Coronary artery (tissue), 2 donors: ENCODE measurements at places on chromosomes 5 and 9.

DNA sequence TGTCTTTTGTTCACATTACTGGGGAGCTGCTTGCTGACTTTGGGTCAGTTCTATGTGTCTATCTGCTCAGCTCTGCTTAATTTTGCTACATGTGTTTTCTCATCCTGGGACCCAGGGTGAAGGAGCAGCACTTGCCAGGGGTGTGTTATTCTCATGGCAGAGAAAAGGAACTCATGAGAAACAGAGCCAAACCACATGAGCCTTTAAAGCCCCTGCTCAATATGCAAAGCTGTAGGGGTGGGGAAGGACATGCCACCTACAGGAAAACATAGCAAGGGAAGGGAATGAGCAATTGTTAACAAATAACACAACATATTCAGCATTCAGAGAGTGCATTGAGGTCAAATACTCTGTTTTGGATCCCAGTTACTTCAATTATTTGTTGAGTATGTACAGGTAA, 290.9 kb downstream of the CDK5RAP2 start:
- no peak for DNase-seq

- DNase-seq, result no peak
These were observed 5.9 kb upstream of the ACO1 start for GRCh38 chr9:32378496-32378895.

DNA sequence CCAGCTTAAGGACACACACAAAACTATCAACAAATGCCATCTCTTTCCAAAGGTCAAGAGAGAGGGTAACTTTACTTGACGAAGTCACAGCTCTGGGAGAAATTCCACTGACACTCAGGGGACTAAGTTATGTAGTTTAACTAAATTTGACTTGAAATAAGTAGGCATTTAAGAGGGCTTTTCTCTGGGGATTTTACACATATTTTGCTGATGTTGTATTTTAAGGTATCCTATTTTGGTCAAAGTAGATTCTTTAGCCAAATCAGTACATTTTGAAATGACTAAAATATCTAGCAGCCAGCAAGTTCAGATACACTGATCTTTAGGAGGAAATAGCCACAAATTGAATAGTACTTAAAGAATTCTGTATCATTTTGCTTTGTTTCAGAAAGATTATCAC, 652.0 kb downstream of the PDE4D start:
- DNase-seq, result no peak

DNA sequence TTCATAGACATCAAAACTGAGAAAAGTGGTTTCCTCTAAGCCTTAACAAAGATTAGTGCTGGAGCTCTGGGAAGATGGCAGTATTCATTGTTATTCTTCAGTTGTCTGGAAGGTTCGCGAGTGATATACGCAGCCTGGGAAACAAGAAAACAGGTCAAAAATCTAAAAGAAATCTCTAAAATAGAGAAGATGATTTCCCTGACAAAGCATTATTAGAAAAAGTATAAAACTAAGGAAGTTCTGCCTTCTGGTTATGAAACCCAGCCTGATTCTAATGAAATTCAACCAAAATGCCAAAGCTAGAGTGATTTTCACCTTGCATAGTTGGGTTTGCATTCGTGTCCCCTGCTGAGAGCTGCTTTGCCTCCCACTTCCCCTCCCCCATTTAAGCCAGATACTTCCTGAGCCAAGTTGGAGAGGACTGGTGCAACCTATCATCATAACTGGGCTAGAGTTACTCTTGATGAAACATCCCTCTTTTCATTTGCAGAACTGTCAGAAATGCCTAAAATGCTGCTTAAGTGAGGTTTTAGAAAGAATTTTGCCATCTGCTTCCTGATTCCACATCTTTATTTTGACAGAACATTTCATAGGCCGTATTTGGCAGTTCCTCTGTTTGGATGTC, 48.4 kb downstream of the NDFIP1 start:
- DNase-seq, result no peak

DNA sequence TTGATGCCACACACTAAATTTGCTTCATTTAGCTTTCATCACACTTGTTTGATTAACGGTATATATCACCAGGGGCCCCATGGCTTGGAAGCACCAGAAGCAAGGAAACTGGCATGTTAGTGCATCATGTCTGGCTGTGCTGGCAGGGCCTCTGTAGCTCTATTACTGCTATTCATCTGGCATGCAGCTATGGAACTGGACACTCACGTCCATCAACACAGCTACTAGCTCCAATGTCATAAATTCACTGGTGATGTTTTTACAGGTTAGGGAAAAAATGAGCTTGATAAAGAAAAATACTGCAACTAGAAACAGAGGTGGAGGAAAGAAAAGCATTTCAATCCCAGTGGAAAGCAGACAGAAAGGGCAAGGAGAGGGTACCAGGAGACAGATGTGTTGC, 343.2 kb downstream of the DEPDC1B start:
- DNase-seq, result no peak

- DNase-seq, result no peak
These were observed 65.8 kb upstream of the STXBP1 start for GRCh38 chr9:127546125-127546832.

- no peak for DNase-seq
These were observed 346.0 kb downstream of the KDM4C start for GRCh38 chr9:7103771-7104170.

DNA sequence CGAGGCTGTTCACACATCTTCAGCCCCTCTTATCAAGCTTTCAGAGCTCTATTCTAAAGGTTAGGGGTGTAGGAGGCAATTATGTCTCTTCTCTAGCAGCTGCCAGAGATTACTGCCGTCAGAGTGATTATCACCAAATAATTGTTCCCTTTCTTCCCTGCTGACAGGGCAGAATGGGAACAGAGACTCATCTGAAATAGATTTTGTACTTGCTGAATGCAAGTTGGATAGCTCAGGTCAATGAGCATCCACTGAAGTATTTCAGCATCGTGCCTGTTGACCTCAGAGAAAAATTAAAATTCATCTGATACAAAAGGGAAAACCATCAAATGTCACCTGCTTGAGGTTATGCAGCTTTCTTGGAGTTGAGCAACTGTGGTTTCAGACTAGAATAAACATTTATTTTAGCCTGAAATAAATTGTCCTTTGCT, 213.7 kb upstream of the MAP3K1 start:
- DNase-seq, result no peak

- peak; percentile 82 for DNase-seq
These were observed 129.0 kb downstream of the COL23A1 start for GRCh38 chr5:178461004-178461730.

DNA sequence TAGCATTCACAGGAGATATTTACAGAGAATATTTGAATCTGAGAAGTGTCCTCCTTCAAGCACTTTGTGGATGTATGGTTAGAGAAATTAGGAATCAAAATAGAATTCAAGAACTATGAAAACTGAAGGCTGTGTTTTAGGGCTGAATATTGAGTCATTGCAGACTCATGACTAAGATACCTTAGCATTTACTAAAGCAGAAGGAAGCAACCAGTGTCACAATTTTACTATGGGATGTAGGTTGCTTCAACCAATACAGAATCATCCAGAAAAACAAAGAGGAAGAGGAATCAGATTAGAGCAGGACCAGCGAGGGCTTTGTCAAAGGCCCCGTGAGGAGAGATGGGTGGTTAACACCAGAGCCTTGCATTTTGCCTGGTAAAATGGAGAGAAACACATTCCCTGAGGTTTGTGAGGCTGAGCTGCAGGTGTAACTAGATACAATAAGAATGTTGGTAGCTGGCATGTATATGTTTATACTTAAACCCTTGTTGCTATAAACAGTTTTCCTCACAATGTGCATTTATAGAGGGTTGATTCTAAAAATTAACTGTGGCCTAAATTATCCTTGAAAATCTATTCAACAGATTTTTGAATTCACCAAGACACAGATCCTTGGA, 518.1 kb downstream of the AGTPBP1 start:
- DNase-seq, result no peak

DNA sequence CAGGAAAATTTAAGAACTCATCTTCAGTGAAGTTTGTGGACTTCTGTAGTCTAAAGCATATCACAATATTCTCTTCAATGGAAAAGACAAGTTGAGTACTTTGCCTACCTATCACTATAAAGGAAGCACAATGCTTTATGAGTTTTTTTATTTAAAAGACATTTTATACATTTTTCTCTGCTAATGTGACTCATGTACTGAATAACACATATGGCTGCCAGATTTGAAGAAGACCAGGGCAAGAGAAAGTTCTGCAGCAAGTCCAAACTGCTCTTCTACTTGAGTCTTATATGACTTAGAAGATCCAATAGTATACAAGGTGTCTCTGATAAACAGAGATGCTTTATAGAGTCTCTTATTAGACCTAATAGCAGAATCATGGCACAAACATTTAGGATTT, 978.4 kb downstream of the TLE4 start:
- no peak for DNase-seq

GRCh38 chr9:76784881-76785280, 20.6 kb downstream of the PCA3 start:
- DNase-seq, result no peak

GRCh38 chr9:133351908-133352634, 4.1 kb downstream of the RPL7A start:
- DNase-seq, result no peak

DNA sequence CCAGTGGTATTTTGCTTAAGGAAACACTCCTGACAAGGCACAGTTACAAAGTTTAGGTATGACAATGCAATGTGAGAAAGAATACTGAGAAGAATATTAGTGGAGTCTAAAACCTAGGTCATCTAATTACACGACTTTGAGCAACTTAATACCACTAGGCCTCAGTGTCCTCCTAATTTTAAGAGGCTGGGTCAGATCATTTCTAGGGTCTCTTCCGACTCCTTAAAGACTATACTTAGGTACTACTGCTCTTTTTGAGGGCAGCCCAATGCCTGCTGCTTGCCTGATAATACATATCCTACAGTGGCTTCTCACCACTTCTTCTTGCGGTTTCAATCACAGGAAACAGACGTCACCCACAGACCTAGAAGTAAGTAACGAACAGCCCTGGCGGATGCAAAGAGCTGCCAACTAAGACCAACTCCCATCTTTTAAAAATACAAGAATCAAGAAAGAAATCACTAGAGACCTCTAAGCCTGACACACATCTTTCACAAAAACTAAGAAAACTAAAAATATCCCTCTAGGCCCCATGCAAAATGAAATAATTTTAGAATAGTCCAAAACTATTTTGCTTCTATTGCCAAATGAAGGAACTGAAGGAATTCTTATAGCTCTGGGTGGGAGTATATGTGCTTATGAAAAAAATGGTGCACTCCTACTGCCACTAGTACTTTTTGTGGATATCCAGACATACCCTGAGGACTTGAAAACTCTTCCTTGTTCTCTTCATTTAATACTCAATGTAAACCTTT, 13.1 kb downstream of the DIAPH1 start:
- no peak for DNase-seq

- no peak for DNase-seq
These were observed 215.0 kb downstream of the GAPVD1 start for GRCh38 chr9:125476645-125477044.

- DNase-seq, result no peak
These were observed 27.2 kb downstream of the PRRC2B start for GRCh38 chr9:131420980-131421624.

DNA sequence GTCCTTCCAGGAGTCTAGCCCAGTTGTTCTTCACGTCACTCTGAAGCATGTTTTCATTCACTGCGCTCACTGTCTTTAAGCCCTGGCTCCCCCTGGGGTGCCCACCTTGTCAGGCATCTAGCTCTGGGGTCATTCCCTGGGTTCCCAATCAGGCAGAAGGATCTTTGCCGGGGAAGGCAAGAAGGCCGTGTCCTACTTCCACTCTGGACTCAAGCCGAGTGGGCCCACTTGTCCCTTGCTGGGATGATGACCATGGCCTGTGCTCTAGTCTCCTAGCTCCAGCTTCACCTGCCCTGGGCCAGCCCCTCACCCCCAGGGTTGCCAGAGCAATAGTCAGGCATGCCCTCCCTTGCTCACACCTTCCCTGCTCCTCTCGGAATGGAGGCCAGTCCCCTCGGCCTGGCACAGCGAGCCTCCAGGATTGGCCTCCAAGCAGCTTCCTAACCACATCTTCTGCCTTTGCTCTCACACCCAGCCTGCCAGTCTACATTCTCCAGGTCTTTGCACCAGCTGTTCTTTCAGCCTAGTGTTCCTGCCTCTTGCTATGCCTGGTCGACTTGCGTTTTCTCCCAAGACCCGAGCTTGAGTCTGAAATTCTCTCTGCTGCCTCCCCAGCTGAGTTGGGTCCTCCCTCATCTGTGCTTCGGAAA, 32.2 kb upstream of the PSD2 start:
- no peak for DNase-seq

- DNase-seq, result no peak
These were observed 117.7 kb downstream of the STARD4 start for GRCh38 chr5:111394586-111394985.

DNA sequence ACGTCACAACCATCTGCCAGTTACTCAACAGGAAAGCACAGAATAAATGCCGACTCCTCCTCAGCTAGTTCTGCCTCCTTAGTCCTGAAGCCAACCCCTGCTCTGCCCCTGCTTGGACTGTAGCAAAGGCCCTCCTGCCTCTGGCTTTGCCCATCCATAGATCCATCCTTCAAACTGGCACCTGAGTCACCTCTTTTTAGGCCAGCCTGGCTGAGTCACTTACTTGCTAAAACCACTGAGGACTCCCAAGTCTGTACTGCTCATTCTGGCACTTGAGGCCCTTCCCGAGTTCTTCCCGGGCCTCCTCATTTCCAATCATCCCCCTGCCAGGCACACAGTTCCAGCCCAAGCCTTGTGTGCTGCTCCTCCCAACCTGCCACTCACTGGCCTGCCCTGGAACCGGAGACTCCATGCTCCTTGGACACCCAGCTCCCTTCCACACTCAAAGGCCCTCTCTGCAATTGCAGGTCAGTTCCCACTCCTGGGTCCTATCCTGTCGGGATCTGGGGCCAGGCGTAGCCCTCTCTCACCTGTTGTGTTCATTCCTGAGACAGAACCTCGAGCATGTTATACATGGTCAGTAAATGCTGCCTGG, 220.1 kb downstream of the DAB2IP start:
- peak; percentile 70 for DNase-seq

- no peak for DNase-seq
These were observed 20.5 kb upstream of the FER start for GRCh38 chr5:108727236-108727650.

GRCh38 chr5:105783811-105784210, 1886.9 kb downstream of the EFNA5 start:
- no peak for DNase-seq

DNA sequence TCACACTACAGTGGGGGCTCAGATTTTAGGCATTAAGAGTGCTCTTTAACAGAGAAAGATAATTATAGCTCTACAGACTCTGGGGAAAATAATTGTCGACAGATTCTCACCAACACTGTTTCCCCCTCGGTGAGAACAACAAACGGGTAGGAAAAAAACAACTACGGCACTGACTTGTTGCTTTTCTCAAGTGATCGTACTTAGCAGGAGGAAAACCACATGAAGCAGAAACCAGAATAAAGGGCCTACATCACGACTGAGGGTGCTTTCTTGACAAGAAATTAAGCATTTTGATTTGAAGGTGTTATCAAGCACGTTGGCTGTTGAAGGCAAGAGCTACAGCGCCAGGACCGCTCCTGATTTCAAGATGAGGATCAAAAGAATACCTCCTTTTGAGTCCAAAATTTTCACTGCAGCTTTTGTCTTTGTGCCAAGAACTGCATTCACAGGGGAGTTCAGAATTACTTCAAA, 27.2 kb upstream of the CER1 start:
- DNase-seq, result no peak
